AG09309 (cell line): ENCODE measurements at places on chromosomes 12 and 14.

GRCh38 chr14:66413901-66414300, 72.3 kb upstream of the CCDC196 start:
- DNase-seq = no peak

- no peak for DNase-seq
These were observed 3.3 kb downstream of the FBXL14 start for GRCh38 chr12:1591034-1591433.

DNA sequence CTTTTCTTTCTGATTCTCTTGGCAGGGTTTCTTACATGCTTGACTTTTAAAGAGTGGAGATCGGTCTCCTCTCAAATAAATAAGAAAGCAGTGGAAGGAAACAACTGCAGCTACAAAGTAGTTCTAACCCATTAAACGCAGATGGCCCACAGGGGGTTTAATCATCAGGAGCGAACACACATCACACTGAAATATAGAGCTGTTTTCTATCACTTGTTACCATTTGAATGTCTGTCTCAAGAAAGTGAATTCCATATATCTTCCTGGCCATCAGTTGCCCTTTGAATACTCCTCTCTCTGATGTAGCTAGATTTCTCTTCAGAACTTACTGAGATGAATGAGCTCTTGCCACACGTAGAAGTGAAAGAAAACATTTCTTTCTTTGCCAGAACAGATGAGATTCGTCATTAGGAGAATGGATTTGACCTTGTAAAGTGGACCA, 29.1 kb downstream of the ALX1 start:
- no peak for DNase-seq

DNA sequence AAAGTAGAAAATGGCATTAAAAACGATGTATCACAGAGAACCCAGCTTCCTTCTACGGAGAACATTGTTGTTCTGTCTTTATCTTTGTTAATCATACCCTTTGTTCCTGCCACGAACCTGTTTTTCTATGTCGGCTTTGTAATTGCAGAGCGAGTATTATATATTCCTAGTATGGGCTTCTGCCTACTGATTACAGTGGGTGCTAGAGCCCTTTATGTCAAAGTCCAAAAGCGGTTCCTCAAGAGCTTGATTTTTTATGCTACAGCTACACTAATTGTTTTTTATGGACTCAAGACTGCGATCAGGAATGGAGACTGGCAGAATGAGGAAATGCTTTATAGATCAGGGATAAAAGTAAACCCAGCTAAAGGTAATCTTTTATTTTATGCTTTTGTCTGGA, 209.6 kb downstream of the TMTC2 start:
- DNase-seq = no peak

DNA sequence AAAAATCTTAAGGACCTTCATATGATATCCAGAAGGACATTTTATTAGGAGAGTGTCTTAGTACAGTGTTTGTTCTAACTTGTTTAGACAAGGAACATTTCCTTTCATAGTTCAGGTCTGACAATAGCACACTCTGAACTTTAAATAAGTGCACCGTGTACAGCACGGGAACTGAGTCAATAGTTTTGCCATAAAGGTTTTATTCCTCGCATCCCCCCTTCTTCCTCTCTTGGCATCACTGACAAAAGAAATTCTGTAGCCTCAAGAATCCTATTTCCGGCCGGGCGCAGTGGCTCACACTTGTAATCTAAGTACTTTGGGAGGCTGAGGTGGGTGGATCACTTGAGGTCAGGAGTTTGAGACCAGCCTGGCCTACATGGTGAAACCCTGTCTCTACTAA, 58.3 kb downstream of the TMCC3 start:
- no peak for DNase-seq

- DNase-seq = no peak
These were observed 410.8 kb upstream of the PDE3A start for GRCh38 chr12:19957308-19958125.

DNA sequence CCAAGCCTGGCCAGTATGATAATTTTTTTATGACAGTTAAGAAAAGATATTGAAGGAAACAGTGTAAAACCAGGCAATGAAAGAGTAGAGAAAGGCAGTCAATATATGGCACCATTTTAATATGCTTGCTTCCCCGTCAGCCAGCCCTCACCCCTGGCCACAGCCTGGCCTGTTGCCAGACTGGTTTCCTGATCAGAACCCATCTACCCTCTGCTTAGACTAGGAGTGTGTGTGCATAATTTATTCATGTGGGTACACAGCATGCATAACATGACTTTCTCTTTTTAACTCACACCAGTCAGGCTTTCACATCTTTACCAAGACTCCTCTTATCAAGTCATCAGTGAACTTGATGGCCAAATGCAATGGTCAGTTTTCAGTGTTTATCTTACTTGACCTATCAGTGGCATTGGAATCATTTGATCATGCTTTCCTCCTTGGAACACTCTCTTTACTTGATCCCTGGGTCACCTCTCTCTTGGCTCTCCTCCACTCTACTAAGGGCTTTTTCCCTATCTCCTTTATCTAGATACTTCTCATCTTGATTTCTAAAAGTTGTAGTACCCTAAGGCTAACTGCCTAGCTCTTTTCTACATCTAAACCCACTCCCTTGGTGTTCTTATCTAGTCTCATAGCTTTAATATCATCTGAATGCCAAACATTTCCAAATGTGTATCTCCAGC, 10.0 kb upstream of the GPR19 start:
- no peak for DNase-seq

DNA sequence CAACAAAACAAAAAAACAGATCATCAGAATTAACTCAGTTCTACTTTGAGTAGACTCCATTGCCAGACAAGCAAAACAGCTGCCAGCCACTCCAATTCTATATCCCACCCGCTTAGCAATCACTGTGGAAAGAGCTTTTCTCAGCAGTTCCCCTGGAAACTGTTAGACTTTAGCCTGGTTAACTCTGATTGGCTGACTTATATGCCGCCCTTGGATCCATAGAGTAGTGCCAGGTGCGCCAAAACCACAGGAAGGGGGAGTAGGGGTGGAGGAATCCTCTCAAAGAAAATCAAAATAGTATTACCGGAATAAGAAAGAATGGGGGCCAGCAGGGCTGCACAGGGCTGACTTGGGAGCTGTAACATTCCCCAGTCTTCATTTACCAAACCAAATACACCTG, 5.4 kb upstream of the EML5 start:
- DNase-seq = no peak

- DNase-seq = no peak
These were observed 59.7 kb downstream of the FUT8 start for GRCh38 chr14:65472189-65472588.

DNA sequence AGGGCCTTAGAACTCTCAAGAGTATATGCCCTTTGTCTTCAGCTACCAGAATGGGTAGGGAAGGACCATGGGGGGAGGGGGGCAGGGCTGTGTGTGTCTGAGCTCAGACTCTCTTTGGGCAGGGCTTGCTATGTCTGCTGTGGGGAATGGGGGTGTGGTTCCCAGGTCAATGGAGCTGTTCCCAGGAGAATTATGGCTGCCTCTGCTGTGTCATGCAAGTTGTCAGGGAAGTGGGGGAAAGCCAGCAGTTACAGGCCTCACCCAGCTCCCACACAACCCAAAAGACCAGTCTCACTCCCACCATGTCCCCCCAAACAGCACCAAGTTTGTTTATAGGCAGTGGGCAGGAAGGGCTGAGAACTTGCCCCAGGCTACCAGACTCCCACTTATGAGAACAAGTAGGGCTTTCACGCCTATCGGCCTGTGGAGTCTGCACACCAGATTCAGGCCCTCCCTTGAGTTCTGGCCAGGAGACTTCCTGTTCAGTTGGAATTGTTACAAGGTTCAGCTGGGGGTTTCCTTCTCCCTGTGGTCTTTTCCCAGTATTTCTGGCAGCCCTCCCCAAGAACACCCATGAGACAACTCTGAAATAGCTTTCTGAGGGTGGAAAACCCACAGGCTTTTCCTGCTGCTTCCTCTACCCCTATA, 6.1 kb upstream of the SERPINA11 start:
- no peak for DNase-seq

DNA sequence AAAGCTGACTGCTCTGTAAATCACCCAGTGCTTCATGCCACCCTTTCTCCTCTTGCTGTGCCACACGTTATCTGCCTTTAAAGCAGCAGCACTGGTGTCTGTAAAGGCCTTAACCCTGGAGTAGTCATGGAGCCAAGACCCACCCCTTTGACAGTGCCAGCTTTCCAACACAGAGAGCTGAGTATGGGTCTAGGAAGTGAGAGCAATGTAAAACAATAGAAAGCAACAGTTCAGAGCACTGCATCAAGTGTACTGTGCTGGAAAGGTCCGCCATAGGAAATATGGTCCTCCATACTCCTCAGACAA, 139.5 kb downstream of the DAD1 start:
- DNase-seq = no peak

GRCh38 chr12:30763053-30763452, 8.3 kb upstream of the CAPRIN2 start:
- no peak for DNase-seq

GRCh38 chr14:92524602-92525185, 11.1 kb downstream of the RIN3 start:
- DNase-seq = no peak

GRCh38 chr12:53594897-53595615, 31.1 kb downstream of the ATF7 start:
- no peak for DNase-seq

- no peak for DNase-seq
These were observed 79.1 kb downstream of the GRIP1 start for GRCh38 chr12:66599816-66600215.

DNA sequence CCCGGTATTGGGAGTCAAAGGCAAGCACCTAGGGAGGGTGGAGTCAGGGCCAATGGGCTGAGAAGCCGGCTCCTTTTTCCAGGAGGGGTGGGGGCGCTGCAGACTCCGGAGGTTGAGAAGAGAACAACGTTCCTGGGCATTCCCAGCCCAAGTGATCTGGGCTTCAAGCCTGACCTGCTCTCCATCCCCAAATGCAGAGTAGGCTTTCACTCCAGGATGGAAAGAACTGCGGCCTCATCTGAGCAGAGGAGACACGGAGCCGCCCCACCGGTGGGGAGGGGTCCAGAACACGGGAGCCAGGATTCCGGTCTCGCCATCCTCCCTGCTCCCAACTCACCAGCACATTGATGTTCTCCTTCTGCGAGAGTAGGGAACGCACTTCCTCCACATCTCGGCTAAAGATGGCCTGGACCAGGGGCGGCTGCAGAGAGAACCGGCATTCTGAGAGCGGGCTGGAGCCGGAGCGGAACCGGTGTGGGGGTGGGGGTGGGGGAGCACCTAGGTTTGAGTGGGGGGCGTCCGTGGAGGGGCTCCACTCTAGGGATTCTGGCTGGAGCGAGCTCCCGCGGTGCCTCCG, 605 bp downstream of the ANKRD52 start:
- no peak for DNase-seq

DNA sequence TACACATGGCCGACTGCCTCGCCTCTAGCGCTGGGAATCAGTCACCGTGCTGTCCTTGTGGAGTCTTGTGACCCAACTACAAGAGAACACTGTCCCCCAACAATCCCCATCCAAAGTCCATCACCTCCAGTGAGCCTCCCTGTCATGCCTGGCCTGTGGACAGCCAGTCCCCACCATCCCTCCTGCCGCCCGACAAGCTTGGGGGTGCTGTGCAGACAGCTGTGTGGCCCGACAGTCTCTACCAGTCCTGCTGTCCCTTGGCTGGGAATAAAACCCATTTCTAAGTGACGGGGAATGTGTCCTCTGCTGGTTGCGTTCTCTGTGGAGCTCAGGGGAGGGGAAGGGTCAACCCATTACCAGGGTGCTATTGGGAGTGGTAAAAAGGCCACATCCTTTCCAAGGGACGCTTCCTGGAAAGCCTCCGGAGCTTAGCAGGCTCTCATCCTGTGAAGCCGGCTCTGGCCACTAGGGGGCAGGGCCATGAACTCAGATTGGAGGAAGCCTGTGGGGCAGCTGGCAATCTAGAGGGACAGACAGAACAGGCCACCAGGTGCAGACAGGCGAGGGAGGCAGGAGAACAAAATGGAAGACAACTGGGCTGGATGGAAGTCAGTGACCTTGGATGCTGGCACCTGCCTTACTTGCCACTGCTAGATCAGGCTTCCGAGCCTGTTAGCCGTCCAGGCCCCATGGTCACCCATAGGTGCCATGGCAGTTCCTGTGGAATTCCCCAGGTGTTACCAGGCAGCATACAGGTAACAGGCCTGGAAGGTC, 12.0 kb upstream of the BLTP3B start:
- DNase-seq = no peak
